Stimulated activated CD4-positive, alpha-beta T cell treated with anti-CD3 and anti-CD28 coated beads, TNF-alpha, amount 100 ng/mL, for 24 hours (primary cell): ENCODE measurements at places on chromosomes 2 and 18.

GRCh38 chr2:14306268-14306861 is 326.2 kb upstream of the LRATD1 start:
- no peak for DNase-seq

DNA sequence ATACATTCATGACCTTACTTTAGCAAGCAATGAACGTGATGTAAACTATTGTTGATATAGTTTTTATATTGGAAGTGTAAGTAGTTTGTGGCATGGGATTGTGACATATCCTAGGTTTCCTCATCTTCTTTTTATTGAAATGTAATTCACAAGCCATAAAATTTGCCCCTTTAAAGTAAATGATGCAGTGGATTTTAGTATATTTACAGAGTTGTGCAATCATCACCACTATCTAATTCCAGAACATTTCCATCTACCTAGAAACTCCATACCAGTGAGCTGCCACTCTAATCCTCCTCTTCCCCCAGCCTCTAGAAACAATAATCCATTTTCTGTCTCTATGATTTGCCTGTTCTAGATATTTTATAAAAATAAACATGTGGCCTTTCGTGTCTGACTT is 10.7 kb upstream of the CASP10 start:
- DNase-seq: no peak

GRCh38 chr2:54503192-54503591 is 47.1 kb downstream of the SPTBN1 start:
- no peak for DNase-seq

DNA sequence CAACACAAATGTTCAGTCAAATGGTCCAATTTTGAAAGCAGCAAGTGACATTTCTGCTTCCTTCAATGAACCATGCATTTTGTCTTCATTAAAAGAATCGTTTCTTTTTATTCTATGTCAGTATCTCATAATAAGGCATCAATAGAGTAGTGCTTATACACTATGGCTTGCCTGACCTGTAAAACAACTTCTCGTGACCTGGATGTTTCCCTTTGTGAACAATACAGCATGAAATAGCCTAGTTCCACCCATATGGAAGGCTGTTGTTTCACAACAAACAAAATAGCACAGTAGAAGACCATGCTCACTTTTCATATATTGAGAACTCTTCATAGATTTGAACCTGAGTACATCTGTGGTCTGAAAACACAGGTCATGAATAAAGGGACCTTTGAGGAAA is 104.3 kb upstream of the PIK3C3 start:
- DNase-seq: no peak

GRCh38 chr2:202278036-202278760 is 12.6 kb downstream of the NOP58 start:
- no peak for DNase-seq
